Prostate gland (tissue), 2 donors: ENCODE measurements at places on chromosomes 2 and 18.

GRCh38 chr2:45085487-45085886 lies 76.2 kb upstream of the SIX2 start:
- DNase-seq, result no peak

GRCh38 chr18:24915547-24915946 lies 436.4 kb downstream of the ZNF521 start:
- no peak for DNase-seq

GRCh38 chr2:48607307-48608014 lies 10.2 kb upstream of the GTF2A1L start:
- no peak for DNase-seq

GRCh38 chr2:215171796-215172195 lies 33.4 kb upstream of the ABCA12 start:
- DNase-seq, result peak; percentile 17

GRCh38 chr18:3886575-3887322 lies 436.8 kb downstream of the TGIF1 start:
- DNase-seq, result no peak

DNA sequence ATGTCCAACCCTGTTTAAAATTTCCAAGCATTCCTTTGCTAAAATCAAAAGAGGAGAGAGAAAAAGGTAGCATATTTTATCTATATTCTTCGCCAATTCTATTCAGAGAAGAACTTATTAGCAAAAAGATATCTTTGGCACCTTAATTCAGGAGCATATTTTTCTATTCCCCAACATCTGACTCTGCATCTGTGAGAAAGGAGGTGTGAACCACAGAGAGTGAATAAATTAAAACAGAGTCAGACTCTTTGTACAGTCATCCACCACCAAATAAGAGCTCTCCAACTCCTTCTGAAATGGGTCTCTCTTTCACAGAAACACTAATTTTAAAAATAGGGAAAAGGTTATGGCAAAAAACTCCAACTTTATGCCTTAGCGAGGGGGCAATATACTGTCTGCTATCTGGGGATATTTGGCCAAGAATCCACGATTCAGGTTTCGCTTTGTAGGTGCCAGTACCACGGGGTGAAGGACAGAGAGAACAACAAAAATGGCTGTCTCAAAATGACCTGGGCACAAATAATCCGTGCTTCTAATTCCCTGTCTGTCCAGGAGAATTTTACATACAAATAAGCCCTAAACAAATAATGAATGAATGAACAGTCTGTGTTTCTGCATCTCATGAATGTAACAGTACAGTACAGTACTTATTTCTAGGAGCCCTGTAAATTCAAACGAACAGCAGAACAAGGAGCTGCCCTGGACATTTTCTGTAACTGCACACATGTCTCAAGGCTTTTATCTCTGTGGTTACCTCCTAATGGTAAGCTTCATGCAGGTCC lies 43.4 kb downstream of the EPB41L3 start:
- no peak for DNase-seq

GRCh38 chr2:125713533-125713932 lies 942.4 kb upstream of the GYPC start:
- DNase-seq, result no peak

DNA sequence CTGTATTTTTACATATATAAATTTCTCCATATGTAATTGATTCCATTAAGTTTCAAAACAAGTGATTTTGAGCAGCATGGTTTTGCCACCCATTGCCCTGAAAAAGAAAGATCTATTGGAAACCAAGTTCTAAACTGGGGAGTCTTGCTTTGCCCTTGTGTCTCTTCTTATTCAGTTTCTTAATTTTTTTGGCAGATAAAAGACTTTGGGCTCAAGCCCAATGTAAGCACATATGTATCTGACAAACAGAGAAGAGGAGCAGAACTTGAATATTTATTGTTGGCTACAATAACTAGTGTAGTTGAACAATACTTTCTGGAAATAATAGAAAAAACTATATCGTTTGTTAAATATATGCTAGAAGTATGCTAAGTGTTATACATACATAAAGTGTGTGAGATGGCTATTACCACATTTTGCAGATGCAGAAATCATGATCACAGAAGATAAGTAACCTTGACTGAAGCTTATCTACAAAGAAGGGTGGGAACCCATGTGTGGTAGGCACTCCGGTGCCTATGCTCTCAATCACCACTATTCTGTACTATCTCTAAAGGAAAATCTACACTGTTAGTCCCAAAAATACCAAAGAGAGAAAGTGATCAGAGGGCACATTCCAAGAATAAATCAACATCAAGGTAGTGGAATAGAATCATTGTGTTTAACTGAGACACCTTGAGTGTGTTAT lies 109.1 kb downstream of the PLA2R1 start:
- no peak for DNase-seq

DNA sequence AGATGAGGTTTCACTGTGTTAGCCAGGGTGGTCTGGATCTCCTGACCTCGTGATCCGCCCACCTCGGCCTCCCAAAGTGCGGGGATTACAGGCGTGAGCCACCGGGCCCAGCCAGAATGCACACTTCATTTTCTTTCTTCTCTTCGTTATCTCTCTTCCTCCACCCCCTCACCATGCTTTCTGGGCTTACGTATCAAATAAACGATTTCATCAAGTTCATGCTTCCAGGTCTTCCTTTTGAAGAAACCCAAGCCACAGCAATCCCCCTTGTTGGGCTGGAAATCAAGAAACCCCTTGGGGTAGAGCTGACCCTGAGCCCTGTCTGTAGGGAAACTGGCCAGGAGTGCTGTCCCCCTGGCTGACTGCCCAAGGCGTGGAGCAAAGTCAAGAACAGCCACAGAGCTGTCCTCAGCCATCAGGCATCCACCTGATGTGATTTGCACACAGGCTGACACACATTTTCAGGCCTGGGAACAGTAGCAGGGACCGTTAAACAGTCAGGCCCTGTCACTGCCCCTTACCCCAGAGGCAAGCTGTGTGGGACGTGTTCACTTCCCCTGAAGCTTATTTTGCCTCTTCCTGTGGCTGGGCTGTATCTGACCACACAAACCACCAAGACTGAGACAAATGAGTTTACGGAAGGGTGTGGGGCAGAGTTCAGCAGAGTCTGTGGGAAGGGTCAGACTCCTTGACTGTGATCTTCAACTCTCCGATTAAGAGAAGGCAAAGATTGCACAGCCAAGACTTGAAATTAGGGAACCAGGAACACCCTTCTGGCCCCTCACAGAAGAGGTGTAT lies 15.1 kb upstream of the NMUR1 start:
- no peak for DNase-seq
